ENCODE measurements at places on chromosomes 4 and X.
A peak's percentile ranks its signal among the peaks of the same experiment; 100 is the strongest.

DNA sequence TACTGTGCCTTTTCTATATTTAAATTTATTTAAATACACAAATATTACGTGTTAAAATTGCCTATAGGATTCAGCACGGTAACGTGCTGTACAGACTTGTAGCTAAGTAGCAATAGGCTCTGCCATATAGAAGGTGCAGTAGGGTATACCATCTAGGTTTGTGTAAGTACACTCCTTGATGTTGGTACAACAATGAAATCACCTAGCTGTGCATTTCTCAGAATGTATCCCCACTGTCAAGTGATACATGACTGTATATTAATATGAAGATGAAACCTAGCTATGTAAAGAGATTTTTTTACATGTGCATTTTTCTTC lies 431.2 kb downstream of the KCTD8 start:
- no peak for DNase-seq

GRCh38 chr4:122903766-122904288 lies 18.6 kb downstream of the NUDT6 start:
- DNase-seq = no peak

- no peak for DNase-seq
These were observed 108.9 kb upstream of the NHS start for GRCh38 chrX:17266136-17266535.

GRCh38 chrX:38220415-38221390 lies at the start of gene SRPX:
SRPX (minus strand) TSS chrX:38220871; CDS start chrX:38220792, 79 bp downstream.
- DNase-seq = no peak

- no peak for DNase-seq
These were observed 47.2 kb upstream of the TMEM33 start for GRCh38 chr4:41887821-41888686.

GRCh38 chrX:65920620-65921019 lies 119.3 kb downstream of the VSIG4 start:
- no peak for DNase-seq

DNA sequence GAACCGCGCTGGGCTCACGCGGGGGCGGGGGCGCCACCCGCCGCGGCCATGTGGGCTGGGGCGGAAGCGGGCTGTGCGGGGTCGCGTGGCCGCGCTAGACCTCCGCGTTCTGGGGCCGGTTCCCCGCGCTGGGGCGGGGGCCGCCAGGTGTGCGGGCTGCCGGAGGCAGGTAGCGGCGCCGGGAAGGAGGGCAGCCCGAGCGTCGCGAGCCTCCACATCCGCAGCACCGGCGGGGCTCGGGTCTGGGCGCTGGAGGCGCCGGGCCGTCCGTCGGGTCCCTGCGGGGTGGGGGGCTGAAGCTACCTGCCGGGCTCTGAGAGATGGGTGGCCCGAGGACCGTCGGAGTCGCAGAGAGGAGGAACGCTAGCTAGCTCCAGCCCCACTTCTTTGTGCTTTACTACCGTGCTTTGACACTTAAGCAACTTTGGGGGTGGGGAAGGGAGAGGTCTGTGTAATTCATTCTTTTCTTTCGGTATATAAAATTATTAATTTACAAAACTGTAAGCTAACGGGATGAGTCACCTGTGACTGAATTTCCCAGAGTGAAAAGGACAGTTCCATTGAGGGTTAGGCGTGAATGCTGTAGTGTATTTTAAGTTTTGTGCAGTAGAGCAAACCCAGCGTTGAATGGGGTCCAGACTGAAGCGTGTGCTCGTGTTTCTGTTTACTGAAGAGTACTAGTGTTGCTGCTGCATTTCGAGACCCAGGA lies 689 bp downstream of the METAP1 start:
- peak; percentile 23 for DNase-seq

DNA sequence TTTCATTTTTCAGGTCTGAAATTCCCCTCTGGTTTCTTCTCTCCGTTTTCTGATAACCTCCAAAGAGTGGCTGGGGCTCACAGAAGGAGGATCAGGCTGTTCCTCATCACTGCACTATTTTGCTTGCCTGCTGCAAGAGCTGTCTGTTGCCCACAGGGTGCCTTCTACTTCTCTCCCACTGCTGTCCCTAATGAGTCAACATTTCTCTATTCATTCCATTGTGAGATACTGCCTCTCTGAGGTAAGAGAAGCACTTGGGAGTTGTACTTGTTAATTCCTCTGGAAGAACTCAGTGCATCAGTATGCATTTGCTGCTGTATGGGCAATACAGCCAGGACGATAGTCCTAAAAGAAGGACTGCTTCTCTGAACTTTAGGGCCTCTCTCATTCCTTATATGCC lies 34.8 kb downstream of the CT47B1 start:
- no peak for DNase-seq

GRCh38 chr4:104989371-104989770 lies 157.3 kb upstream of the TET2 start:
- DNase-seq = no peak

DNA sequence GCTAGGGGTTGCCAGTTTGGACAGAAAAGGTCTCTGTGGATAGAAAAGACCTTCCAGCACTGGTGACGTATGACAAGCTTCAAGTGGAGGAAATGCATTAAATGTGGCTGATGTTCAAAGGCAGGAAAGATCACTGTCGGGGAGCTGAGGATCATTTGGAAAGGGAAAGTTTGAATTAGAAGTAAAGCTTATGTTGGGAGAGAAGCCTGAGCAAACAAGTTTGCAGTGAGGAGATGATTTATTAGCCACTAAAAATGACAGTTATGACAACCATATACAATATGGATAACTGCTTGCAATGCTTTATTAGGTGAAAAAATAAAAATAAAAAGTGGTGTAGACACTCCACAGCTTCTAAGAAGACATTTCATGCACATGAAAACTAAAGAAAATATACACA lies 135.3 kb upstream of the HS3ST1 start:
- no peak for DNase-seq

- no peak for DNase-seq
These were observed 7.2 kb downstream of the SSR4 start for GRCh38 chrX:153801669-153802068.

DNA sequence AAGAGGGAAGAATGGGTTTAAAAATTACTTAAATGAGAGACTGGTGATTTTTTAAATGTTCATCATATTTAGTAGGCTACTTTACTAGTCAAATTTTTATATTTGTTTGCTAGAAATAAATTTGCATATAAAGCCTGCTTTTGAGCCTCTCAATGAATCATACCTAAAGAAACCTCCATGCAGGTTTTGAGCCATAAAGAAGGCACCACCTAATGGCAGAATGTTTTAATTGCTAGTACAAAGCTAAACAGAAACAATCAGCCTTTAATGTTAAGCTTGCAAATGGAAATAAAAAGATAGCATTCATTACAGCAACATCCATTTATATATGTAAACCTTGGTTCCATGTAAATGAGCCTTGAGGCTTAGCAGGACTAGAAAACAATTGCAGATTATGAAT lies 989.7 kb downstream of the CCSER1 start:
- DNase-seq = no peak

- DNase-seq = no peak
These were observed 51.1 kb upstream of the IL21 start for GRCh38 chr4:122671919-122672490.

DNA sequence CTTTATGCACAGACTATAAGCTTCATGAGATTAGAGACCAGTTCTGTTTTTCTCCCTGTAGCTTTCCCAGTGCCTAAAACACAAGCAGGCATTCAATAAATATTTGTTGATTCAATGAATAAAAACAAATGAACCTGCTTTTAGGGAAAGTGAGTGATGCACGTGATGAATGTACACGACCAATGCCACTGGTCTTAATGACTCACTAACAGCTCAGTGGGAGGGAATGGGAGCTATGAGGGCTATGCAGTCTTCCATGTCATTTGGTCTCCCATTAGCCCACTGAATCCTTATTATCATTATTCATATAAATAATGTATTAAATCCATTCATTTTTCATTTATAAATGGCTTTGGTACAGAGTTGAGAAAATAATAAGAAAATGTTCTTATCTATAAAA lies 247.4 kb downstream of the FBXO8 start:
- DNase-seq = no peak

- no peak for DNase-seq
These were observed 976.2 kb downstream of the FSTL5 start for GRCh38 chr4:161187569-161187968.

- DNase-seq = no peak
These were observed 71.8 kb downstream of the FBXO8 start for GRCh38 chr4:174211622-174212044.

- DNase-seq = no peak
These were observed 15.0 kb upstream of the STARD8 start for GRCh38 chrX:68632491-68632890.

DNA sequence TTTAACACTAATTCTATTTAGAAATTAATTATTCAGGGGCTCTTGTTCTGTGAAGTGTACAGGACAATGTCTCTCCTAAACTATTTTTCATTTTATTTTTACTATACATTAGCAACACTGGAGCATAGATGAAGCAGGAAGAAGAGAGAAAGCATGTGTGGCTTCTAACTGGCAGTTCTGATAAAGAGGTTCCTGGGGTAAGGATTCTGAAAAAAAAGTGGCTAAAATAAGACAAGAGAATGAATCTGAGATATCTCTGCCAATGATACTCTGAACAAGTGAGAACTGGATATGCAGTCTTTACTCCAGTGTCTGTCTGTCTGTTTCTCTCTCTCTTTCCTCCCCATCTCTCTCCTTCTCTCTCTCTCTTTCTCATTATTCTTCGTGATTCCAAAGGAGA lies 125.9 kb downstream of the MAML3 start:
- DNase-seq = no peak

DNA sequence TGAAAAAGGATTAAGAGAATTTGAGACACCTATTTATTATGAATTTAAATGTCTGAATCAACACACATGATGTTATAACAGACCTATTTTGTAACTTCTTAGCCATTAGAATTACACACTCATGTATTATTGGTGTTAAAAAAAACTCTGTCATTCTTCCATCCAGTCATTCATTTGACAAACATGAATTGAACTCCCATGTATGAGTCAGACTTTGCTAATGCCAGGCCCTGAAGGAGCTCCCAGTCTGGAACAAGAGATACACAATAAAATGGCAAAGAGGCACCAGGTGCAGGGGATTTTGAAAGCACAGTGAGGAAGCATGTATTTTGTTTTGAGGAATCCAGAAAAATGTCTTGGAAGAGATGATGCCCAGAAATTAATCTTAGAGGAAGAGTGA lies 87.7 kb upstream of the EFHC2 start:
- no peak for DNase-seq

DNA sequence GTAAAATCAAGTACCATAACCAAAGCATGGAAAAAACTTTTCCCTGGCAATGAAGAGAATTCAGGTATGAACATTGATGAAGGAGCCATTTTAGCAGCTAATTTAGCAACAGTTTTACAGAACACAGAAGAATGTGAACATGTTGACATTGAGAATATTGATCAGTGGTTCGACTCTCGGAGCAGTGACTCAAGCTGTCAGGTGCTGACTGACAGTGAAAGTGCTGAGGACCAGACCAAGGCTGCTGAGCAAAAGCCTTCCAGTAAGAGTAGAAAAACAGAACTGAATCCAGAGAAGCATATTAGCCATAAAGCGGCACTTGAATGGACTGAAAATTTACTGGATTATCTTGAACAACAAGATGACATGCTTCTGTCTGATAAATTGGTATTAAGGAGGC lies 2.8 kb downstream of the TIGD2 start:
- DNase-seq = no peak

DNA sequence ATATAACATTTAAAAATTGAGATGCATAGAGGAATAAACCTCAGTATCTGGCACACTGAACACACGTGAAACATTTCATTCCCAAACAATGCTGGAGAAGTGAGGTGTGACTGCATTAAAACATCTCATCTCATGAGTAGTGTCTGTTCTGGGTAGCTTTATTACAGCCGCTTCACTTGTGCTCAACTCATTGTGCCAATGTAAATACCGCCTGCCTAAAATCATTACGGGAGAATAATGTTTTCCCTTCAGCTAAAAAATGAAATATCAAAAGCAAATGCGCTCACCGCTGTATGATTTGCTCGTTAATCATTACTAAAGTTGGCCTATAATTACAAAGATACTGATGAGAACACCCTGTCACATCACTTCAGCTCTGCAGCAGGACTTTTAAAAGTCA lies 110.2 kb upstream of the PRPS2 start:
- DNase-seq = no peak

- no peak for DNase-seq
These were observed 84.7 kb downstream of the HPRT1 start for GRCh38 chrX:134544513-134545151.

GRCh38 chr4:128820671-128821070 lies 11.2 kb downstream of the JADE1 start:
- no peak for DNase-seq

GRCh38 chr4:48945981-48946380 lies 39.4 kb upstream of the OCIAD2 start:
- peak; percentile 14 for DNase-seq

DNA sequence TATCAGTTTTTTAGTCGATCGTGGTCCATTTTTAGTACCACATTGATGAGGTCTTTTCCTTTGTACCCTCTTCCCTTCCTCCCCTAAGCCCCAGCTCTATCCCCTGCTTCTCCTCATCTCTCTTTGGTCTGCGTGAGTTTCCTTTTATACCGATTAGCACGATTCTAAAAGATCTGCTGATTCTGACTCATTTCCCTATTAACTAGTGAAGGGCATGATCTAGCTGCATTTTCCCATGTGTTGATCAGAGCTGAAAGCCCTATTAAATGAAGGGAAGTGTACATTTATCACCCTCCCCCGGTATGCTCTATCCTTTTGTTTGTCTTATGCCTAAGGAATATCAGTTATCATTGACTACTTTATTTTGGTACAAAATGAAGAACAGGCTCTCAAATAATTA lies 181.7 kb upstream of the NPY2R start:
- DNase-seq = no peak

DNA sequence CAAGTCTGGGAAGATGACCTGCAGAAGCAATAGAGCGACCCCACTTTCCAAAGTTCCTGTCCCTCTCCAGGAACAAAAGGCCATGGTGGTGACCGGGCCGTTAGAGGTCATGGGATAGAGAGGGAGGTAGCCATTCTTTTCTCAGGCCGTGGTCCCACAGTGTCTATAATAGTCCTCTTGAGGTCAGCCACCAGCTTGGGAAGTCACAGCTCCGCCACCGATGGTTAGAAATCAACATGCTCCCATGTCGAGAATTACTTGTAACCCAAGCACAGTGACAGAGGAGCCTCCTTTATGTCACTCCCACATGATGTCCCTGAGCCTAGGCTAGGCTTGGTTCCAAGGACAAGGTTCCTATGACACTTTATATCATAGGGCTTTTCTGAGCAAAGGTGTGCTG lies 48.3 kb upstream of the CBR4 start:
- DNase-seq = no peak
